ENCODE measurements at places on chromosomes 12 and 14. TPM values are rescaled to one million over a fixed set of nuclear protein-coding genes. Genes with fewer than 3 reads are reported as not detected.
A peak's percentile ranks its signal among the peaks of the same experiment; 100 is the strongest.

The ALKBH2 gene
- 28.5 TPM for polyA plus RNA-seq

DNA sequence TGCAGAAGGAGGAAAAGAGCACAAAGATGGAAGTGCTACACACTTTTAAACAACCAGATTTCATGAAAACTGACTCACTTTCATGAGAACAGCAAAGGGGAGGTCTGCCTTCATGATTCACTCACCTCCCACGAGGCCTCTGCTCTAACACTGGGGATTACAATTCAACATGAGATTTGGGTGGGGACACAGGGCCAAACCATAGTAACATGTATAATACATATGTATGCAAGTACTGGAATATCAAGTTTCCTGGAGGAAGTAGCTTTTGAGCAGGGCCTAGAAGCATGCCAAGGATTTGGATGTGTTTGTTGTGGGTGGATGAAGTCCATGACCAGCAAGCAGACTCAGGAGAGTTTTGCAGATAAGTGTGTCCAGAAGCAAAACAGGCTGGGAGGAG, 409.0 kb downstream of the RGS6 start:
- no peak for DNase-seq

DNA sequence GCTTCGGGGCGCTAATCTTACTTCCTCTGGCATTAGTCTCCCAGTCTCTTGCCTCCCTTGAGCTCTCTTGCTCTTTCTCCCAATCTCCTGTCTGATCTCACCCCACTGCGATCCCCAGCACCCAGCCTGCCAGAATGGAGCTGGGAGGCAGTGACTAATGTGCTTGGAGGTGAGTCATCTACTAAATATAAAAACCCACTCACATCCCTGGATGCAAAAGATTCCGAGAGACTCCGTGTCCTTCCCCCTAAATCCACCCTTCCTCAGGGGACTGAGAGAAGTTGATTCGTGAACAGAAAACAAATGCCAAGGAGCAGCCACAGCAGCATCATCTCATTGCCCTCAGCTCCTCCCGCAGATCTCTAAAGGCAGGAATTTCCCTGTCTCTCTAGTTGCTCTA, 45.7 kb upstream of the KCNA5 start:
- peak; percentile 85 for DNase-seq

The RNF212B gene
- not detected for polyA plus RNA-seq

- no peak for DNase-seq
These were observed 55.2 kb downstream of the GALNT4 start for GRCh38 chr12:89469361-89469760.
